Activated CD8-positive, alpha-beta memory T cell treated with anti-CD3 and anti-CD28 coated beads for 1 hour (primary cell): ENCODE measurements at places on chromosomes 4 and X.

GRCh38 chr4:27148211-27148895 lies 287.7 kb downstream of the STIM2 start:
- no peak for DNase-seq

GRCh38 chrX:356385-357034 lies 30.2 kb downstream of the PPP2R3B start:
- no peak for DNase-seq

DNA sequence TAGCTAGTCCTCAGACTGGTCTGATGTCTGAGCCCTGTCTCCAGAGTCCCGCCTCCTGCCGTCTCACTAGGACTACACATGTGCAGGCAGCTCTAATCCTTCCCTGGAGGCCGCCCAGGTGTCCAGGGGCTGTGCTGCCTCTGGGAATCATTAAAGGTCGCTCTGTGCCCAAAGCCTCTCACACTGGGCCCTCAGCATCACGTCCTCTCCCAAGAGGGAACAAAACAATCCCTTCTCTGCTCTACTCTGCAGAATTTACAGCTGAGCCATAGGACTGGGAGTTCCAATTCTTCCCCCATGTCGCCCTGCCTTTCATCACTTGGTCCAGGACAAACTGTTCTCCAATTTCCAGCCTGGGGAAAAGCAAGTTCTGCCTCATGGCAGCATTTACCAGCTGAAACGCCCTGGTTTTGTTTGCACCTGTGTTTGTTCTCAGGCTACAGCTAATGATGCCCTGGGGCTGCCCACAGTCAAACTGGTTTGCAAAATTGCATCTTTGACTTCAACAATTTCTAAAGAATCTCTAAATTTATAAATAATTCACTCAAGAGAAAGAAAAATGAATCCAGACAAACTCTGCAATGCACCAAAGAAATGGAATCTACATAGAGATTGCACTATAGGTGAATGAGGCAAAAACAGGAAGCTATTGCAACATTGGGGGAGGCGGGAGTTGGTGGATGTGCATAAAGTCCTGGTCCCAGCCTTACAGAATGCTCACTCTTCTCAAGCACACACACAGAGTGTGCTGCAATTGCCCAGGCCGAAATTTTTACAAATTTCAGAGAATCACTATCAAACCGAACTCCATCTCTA lies 7.2 kb upstream of the MRFAP1 start:
- DNase-seq: no peak

GRCh38 chrX:10007621-10008020 lies 40.5 kb downstream of the CLDN34 start:
- no peak for DNase-seq

GRCh38 chr4:55554453-55555030 lies 7.8 kb upstream of the CLOCK start:
- DNase-seq: no peak
